Thoracic aorta (tissue), 2 donors: ENCODE measurements at places on chromosomes 6 and 20. TPM values are rescaled to one million over a fixed set of nuclear protein-coding genes. Genes with fewer than 3 reads are reported as not detected.

DNA sequence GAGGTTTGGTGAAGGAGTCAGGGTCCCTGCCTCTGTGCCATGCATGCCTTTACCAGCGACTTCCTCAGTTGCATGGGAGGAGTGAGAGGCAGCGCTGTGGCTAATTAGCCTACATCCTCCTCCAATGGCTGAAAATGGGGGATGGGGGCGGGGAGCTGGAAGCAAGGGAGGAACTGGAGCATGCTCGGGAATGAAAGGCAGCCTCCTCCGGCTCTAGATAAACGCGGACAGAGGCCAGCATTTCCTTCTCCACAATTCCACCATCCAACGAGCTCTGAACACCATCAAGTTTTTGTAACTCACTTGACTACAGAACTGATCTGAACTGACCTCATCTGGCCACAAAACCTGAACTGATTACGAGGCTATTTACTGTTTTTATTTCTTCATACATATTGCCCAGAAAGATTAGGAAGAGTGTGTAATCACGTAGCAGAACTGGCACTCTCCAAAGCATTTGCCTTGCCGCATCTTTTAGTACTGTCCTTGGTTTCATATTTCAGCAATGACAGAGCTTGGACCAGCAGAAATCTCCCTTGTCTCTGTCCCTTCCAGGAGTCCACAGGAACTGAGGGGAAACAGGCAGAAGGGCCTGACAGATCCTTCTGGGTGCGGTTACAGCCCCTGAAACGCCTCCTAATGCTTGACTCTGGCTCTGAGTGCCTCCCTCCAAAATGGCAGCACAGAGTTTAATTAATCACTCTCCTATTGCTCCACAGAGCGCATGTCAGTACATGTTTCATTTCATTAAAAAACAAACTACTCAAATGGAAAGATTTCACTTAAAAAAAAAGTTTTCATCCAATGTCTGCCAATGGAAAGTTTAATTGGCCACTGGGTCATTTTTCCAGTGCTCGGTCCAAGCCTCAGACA lies 58.2 kb upstream of the TRAF3IP2 start:
- no peak for DNase-seq

DNA sequence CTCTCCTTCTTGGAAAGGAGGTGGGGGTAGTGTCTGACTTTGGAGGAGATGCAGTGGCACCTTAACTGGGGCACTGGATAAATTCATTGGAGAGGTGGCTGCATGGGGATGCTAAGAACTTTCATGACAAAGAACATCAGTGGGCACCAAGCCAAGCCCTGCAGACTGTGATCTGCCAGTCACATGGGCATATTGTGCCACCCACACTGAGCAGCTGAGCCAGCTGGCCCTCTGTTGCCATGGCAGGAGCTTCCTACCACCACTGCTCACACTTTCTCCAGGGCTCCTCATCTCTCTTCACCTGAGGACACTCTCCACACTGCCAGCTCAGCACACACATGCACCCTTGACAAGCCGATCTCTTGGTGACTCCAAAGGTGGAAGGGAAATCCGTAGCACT lies 715.6 kb downstream of the QKI start:
- no peak for DNase-seq

The PHACTR3 gene
- total RNA-seq: not detected

DNA sequence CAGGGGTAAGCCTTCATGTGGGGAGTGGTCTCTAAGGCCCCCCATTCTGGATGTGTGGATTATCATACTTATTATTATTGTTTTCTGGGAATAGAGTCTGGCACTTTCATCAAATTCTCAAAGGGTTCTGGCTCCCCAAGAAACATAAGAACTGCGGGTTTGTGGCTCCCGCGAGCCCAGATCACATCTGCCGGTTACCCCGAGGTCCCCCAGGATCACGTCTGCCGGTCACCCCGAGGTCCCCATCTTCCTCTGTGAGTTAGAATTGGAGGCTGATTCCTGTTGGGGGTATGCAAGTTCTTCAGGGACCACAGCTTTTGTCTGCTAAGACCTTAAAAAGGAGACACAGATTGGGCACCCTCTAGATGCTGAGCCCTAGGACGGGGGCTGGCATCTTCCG lies 116.7 kb upstream of the FRMD1 start:
- DNase-seq: no peak

The FOXF2 gene
- total RNA-seq: 0.41 TPM

DNA sequence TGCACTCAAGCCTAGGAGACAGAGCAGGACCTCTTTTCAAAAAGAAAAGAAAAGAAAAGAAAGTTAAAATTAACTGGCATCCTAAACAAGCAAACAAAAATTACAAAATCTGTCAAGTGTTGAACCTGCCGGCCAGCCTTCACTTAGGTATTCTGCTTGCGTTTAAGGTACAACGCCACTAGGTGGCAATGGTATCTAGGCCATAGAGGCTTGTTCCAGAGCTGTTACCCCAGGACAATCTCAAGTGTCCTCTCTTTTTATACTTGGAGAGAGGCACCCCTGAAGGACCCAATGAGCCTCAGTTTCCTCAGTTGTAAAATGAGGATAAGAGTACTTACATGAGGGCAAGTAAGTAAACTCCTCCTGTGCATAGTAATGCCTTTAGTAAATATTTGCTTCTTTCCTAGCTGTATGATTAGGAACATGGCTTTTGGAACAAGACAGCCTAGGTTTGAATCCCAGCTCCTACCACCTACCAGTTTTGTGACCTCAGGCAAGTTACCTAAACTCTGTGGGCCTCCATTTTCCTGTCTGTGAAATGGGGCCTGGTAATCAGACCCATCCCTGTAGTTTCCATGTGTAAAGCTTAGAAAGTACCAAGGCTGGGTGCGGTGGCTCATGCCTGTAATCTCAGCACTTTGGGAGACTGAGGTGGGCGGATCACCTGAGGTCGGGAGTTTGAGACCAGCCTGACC lies 5.8 kb upstream of the PACSIN1 start:
- no peak for DNase-seq

DNA sequence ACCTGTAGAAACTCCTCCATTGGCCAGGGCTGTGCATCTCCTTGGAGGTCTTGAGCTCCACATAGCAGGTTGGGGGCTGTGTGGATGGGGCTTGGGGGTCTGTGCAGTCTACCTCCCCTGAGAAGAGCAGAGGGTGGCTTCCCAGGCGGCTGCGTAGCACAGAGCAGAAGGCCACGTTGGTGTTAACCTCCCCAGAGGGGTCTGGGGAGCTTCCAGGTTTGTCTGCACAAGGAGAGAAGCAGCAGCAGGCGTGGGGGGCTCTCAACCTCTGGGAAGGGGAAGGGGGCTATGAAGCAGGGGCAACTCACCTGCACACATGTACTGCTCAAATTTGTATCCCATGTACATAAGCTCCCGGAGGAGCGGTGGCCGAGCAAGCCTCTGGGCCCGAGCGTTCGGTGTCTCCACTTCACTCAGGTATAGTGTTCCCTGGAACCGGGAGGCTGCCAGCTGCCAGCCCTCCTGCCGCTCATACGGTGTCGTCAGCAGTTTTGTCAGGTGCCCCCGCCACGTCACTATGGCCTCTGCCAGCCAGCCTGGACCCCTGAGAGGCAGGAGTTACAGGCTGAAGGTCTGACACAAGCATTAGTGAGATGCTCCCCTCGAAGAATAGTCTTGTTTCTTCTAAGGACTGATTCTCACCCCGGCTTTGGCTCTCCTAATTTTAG lies 1.2 kb downstream of the DXO start:
- no peak for DNase-seq

The NKAPL gene
- total RNA-seq: 0.49 TPM

DNA sequence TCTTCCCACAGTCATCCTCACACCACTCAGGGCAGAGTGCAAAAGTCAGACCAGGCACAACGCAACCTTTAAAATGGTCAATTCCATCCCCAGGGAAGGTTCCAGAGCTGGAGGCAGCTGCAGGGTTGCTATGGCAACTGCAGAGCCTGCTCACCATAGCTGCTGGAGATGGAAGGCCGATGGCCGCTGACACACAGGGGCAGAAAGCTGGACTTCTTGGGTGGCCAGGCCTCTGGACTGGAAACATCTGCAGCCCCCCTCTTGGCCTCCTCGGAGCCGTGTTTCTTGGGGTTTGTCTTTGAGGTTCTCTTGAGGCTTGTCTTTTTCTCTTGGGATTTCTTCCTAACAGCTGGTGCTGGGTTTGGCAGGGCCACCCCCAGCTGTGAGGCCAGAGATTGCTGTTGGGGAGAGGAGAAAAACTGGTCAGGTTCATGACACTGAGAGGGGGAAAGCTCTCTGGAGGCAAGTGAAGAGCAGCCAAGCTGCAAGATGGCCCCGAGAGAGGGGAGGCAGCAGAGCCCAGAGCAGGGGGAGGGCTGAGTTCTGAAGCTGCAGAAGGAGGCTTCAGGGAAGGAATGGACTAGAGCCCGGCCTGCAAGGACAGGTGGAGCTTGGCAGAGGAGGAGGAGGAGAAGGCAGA lies 10.2 kb downstream of the BNIP5 start:
- DNase-seq: no peak
